Posterior cingulate gyrus (tissue), 11 donors: ENCODE measurements at places on chromosomes 16 and 17.

- DNase-seq, result no peak
Measured at GRCh38 chr16:84308120-84308519, 13.4 kb downstream of the WFDC1 start.

DNA sequence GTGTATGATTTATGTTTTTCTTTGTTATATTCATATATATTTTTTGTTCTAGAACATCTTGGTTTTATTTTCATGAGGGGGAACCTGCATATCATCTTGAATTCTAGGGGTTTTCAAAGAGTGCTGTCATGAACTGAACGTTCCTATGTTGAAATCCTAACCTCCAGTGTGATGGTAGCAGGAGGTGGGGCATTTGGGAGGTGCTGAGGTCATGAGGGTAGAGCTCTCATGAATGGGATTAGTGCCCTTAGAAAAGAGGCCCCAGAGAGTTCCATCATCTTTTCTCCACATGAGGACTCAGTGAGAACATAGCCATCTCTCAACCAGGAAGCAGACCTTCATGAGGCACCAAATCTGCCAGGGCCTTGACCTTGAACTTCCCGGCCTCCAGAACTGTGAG, 34.6 kb upstream of the CCDC182 start:
- no peak for DNase-seq

GRCh38 chr17:58303971-58304749, 23.4 kb upstream of the MPO start:
- peak; percentile 77 for DNase-seq

DNA sequence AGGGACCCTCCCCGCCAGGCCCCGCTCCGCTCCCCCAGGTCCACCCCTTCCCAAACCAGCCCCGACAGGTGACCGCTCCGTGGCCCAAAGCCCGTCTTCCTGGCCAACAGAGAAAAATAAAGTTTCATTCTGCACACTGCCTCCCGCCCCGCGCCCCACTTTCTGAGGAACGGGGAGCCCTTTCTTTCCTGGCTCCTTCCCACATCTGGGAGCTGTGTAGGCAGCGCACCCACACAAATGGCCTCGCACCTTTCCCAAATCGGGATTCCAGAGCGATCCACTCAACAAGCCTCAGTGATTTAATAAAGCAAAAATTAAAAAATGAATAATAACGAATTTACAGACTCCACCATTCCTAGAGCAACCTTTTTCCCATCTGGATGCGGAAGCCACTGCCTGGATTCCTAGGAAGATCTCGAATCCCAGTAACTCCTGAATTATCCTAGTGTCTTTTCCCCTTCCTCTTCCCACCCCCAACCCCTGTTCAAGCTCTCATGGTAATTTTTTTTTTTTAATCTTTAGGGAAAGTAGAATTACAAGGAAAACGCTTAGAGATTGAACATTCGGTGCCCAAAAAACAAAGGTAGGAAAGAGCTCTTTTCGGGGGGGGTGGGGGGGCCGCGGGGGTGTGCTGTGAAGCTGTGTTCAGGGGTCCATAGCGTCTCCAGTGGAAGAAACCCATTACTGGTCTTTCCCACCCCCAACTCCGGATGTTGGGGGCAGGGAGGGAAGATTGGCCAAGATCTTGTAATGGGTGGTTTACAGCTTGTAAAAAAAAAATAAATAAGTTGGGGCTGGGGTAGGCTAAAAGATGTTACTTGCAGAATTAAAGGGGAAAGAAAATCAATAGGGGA, 1.6 kb downstream of the IGF2BP1 start:
- no peak for DNase-seq

GRCh38 chr16:30786936-30787612, at the start of gene ZNF629:
Gene ZNF629, minus strand, starts transcription at chr16:30787205. Its CDS starts 2,723 bp downstream, at chr16:30784482.
- DNase-seq, result peak; percentile 83

DNA sequence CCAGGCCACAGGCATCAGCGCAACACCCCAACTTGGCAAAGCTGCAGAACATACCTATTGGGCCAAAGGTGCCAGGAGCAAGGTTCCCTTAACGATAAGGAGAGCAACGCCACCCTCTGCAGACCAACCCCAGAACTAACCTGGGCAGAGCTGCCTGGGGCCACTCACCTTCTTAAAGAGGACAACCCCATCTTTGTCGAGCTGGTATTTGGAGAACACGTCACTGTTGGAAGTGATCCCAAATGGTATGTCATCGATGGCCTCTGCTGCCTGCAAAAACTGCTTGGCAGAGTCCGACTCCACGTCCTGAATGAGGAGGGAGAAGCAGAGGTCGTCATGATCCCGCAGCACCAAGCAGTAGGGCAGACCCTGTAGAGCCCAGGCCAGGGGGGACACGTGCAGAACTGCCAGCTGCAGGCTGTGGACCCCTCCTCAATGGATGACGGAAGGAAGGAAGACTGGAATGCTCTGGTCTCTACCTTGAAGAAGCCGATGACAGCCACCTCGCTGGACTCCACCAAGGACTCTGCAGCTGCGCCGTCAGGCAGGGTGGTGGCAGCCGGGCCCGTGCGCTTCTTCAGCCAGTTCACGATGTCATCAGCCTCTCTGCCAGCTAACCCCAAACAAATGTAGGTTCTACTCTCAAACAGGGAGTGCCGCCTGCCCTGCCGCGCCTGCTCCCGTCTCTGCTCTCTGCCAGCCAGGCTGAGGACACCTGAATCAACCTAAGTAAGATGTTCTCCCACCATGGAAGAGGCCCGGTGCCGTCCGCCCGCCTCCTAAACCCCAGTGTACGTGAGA, 5.2 kb downstream of the P4HB start:
- DNase-seq, result no peak

DNA sequence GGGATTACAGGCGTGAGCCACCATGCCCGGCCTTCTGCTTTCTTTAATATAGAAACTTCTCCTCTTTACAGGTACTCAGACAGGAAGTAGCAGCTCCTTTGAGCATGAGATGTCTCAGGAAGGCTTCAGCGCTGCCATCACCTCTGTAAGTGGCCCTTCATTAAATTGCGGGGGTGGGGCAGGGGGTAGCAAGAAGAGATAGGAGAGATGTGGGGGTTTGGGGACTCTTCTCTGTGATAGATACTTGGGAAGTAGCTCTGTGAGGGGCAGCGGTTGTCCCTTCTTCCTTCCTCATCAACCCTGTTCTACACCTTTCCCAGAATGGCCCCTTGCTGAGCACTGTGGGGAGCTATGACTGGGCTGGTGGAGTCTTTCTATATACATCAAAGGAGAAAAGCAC, 16.8 kb downstream of the ITGAM start:
- no peak for DNase-seq

GRCh38 chr17:79042421-79043190, 18.6 kb downstream of the C1QTNF1 start:
- DNase-seq, result peak; percentile 49

DNA sequence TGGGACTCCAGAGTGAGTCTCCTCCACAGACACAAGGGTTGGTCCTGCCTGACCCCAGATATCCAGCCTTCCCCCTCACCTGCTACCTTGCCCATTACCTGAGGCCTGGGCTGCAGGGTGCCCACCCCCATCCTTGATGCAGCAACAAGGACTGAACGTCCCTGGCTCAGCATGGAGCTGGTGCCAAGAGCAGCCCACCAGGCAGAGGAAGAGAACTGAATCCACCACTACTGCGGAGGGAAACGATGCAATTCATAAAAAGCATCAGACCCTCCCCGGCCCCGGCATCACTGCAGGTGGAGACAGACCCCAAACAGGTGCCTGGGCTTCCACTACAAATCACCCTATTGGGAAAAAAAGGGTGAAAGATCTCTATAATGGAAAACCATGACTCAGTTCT, 131.0 kb upstream of the TNRC6C start:
- DNase-seq, result peak; percentile 2

- DNase-seq, result peak; percentile 81
Measured at GRCh38 chr17:43768382-43768781, 9.8 kb upstream of the SOST start.

DNA sequence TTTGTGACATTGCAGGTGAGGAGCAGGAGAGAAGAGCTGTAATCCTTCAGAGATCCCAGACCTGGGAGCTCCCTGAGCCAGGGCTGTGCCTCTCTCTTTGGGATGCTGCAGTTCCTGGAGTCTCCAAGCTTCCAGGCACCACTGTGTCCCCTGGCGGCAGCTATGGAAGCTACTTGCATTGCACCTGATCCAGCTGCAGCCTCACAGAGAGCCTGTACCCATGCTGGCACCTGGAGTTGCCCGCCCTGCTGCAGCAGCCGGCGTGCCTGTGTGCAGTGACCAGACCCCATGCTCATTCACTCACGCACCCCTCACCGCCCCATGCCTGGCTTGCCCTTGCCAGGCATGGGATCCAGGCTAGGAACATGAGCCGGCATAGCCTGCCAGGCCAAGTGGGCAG, 51.8 kb upstream of the MED9 start:
- DNase-seq, result no peak

- DNase-seq, result no peak
Measured at GRCh38 chr17:12922120-12922519, 95.7 kb downstream of the ELAC2 start.

- DNase-seq, result no peak
Measured at GRCh38 chr17:13812350-13812749, 210.6 kb upstream of the HS3ST3A1 start.

DNA sequence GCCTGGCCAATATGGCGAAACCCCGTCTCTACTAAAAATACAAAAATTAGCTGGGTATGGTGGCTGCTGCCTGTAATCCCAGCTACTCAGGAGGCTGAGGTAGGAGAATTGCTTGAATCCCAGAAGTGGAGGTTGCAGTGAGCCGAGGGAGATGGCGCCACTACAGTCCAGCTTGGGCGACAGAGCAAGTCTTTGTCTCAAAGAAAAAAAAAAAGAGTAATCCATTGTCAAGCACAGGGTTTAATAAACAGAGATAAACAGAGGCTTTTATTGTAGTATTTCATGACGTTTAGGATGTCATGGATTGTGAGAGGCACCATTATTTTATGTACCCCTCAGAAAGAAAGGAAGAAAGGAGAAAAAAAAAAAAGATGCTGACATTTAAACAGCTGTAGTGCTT, 75.2 kb upstream of the RNU2-1 start:
- peak; percentile 27 for DNase-seq

- peak; percentile 32 for DNase-seq
Measured at GRCh38 chr17:79626156-79626890, 15.5 kb upstream of the RBFOX3 start.

DNA sequence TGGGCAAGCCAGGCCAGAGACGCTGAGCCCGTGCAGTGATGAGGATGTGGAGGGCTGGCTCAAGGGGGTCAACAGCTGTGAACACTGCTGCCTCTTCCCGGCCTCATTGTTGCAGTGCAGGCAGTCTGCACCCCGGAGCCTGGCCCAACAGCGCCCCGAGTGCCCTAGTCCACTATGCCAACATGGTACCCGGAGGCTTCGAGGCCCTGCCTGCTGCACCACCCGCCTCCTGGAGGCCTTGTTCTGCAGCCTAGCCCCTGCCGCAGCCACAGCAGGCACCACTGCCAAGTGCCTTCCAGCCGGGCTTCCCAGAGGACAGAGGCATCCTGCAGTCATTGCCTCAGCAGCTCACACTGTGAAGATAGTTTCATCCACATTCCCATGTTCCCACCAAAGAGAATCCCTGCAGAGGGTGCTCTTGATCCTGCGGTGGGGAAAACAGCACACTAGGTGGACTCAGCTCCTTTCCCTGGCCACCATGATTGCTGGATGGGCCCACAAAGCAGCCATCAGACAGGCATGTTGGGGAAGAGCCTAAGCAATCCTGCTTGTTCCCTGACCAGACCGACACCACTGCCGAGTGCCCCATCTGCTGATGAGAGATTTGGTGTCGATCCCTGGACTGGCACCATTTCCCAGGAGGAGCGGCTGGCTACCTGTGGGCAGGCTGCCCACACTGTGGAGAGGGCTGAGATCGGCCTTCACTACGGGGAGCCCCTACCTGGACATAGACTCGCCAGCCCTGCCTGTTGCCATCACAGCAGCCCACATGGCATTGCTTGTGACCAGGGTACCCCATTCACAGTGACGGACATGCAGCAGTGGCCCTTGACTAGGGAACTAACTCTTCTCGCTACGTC, 44.9 kb downstream of the USP22 start:
- no peak for DNase-seq

GRCh38 chr16:3012246-3012645, 477 bp upstream of the CLDN9 start:
- DNase-seq, result no peak

DNA sequence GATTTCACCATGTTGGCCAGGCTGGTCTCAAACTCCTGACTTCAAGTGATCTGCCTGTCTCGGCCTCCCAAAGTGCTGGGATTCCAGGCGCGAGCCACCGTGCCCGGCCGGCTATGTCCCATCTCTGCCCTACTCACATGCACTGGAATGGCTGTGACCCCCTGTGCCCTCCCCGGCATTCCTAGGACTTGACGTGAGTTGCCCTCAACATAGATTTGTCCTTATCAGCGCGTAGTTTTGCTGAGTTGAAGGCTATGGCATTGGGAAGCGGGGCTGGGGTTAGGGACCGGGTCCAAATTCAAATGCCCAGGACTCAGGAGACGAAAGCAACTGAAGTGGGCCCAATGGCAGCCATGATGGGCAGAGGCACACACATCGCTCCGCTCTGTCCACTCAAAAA, 5.8 kb downstream of the UNC13D start:
- no peak for DNase-seq

- no peak for DNase-seq
Measured at GRCh38 chr17:40625311-40625710, 22.3 kb downstream of the SMARCE1 start.

GRCh38 chr17:82560802-82561428, 41.4 kb downstream of the FOXK2 start:
- no peak for DNase-seq

- no peak for DNase-seq
Measured at GRCh38 chr17:47210105-47210504, 957 bp downstream of the MYL4 start.
